ENCODE measurements at places on chromosomes 2 and 18.

DNA sequence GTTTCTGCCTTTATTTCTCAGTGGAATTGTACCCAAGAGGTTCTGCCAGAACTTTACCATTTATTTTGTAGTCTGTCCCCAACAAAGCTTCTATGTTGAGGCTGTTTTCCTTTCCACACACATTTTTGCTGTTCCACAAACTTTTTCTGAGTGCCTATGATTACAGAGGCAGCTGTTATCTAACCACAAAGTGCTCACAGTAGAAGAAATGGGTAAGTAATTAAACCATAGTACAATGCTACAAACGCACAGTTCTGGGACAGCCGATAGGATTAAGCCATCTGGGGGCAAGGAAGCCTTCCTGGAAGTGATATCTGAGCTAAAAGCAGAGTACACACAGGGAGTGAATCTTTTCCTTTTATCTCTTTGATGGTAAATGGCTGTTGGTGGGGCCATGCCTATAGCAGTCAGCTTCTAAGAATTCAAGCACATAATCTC lies 3.9 kb upstream of the MGAT4A start:
- peak; percentile 31 for DNase-seq

GRCh38 chr2:78876316-78876688 lies 149.2 kb upstream of the REG3G start:
- DNase-seq = no peak

GRCh38 chr2:134122610-134123009 lies 131.3 kb upstream of the MGAT5 start:
- DNase-seq = no peak

DNA sequence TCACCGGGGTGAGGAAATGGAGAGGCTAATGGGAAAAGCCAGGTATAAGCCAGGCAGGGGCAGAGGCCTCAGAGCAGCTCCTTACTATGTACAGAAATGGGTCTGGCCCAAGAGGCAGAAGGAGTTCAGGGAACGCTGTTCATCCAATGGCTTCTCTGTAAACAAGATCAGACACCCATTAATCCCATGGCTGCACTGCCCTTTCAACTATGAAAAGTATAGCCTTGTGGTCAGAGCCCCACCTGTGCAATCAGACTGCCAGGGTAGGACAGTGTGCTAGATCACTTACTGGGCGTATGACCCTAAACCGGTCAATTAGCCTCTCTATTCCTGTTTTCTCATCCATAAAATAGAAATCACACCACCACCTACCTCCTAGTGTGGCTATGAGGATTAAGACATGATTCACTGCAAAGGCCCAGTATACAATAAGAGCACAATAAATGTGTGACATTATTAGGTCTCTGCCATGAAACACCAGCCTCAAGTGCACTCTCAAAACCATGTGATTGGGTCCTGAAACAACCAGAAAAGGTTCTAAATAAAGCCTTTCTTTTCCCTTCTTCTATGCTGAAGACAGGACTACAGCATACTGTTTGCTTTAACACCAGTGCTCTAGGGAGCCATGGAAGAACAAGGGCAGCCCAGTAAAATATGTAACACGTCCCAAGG lies 4.4 kb downstream of the ANKRD44 start:
- peak; percentile 26 for DNase-seq

DNA sequence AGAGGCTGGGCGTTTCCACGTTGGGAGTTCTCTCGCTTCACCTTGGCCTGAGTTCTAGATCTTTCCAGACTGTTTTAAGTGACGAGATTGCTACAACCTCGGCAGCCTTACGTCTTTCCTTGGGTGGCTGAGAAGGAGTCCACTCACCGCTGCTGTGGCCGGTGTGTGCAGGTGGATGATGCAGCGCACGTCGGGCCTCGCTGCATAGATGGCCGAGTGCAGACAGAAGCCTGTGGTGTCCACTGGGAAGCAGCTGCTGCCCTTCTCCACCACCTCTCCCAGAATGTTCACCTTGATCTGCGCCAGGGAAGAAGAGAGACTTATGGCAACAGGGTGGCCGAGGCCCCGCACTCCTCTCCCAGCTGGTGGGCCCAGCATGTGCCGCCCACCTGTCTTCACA lies 75.7 kb downstream of the ADD2 start:
- DNase-seq = no peak

DNA sequence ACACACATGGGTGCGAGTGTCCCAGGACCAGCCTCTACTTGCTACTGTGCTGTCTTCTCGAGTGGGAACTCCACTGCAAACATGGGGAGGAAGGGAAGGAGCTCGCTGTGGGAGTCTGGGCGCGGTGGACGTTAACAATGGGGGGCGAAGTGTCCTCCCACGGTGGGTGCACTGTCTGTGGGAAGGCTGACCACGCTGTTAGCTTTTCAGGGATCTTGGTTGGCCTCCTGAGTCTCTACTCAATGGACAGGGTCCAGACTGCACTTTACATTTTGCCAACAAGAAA lies 146.7 kb downstream of the MBP start:
- DNase-seq = no peak

- DNase-seq = no peak
Measured at GRCh38 chr2:235851828-235852525, 316.2 kb downstream of the GBX2 start.

DNA sequence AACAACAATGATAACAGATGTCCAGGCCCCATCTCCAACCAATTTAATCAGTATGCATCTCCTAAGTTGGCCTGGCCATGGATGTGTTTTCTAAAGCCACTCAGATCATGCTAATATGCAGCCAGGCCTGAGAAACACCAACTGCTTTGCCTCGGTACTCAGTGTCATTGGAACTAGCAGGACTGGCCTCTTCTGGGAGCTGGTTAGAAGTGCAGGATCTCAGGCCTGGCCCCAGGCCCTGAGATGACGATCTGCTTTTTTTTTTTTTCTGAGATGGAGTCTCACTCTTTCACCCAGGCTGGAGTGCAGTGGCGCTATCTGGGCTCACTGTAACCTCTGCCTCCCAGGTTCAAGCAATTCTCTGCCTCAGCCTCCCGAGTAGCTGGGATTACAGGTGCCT lies 69.1 kb downstream of the IRS1 start:
- no peak for DNase-seq

DNA sequence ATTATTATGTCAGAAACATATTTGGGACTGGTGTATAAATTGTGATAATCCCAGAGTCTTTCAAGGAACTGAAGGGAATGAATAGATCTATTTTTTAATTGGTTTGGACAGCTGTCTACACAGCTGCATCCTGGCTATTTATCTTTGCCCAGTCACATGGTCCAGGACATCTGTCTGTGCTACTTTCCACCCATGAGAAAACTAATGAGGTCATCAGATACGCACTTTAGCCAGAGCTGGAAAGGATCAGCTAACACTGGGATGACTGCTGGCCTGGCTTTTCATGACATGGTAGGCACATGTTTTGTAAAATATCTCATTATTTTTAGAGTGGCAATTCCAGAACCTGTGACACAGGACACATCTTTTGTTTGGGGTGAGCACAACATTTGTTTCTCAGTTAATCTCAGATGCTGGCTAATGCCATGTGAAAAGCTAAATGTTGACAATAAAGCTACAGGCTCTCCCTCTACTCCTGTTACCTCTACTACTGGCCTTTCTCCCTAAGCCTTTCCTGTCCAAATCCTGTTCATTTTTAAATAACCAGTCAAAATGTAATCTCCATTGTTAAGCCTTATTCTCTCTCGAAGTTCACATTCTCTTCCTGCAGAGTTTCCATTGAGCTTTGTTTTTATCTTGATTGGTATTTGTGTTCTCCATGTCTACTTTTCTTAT lies 500.7 kb downstream of the RIT2 start:
- DNase-seq = no peak

GRCh38 chr18:12283256-12283655 lies 24.8 kb upstream of the TUBB6 start:
- no peak for DNase-seq

DNA sequence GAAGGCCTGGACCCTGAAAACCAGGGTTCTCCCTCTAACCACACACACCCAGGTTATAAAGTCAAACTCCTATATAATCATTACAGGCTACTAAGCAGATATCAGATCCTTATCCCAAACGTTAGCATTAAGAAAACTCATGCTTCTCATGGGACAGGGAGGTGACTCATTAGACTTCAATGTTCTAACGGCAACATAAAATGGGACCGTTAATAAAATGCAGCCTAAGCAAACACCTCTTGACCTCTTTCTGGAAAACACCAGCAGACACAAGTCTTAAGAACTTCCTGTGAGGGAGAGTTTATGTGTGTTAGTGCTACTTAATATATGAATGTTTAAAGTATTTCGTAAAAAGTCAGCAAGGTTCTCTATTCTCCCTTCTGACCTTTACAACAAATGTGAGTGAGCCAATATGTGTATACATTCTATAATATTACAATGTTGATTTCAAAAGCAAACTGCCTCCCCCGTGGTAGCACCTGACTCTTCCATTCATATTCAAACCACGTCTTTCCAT lies 31.7 kb downstream of the LPIN2 start:
- DNase-seq = peak; percentile 77

DNA sequence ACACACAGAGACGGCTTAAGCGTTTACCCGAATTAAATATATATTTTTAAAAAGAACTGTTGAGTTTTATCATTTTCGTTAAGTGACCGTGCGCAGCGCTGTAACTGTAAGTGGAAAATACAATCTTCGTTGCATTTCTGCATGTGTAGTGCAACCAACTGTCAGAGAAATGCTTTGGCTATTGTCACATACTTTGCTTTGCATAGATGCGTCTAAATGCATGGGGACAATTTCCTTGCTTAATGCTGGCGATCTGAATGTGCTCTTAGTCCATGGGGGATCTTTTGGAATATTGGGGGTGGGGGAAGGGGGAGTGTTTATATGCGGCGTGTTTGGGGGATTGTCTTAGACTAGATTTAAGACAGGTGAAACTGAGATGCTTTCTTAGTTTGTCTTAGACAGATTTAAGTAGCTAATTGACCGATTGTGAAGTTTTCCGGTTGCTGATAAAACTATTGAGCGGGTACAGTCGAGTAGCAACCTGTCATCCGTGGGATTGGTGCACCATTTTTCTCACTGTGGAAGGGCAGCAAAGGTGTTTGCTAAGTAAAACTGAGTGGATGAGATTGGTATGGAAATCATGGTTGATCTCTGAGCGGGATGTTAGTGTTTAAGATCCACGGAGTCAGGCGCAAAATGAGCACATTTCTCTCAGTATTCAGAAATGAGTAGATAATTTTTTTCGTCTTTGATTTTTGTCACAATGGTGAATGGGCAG lies 476 bp downstream of the VSNL1 start:
- no peak for DNase-seq

GRCh38 chr2:229429589-229429988 lies 158.5 kb upstream of the PID1 start:
- DNase-seq = no peak

- DNase-seq = no peak
Measured at GRCh38 chr2:146321175-146321574, 1523.7 kb upstream of the ACVR2A start.

DNA sequence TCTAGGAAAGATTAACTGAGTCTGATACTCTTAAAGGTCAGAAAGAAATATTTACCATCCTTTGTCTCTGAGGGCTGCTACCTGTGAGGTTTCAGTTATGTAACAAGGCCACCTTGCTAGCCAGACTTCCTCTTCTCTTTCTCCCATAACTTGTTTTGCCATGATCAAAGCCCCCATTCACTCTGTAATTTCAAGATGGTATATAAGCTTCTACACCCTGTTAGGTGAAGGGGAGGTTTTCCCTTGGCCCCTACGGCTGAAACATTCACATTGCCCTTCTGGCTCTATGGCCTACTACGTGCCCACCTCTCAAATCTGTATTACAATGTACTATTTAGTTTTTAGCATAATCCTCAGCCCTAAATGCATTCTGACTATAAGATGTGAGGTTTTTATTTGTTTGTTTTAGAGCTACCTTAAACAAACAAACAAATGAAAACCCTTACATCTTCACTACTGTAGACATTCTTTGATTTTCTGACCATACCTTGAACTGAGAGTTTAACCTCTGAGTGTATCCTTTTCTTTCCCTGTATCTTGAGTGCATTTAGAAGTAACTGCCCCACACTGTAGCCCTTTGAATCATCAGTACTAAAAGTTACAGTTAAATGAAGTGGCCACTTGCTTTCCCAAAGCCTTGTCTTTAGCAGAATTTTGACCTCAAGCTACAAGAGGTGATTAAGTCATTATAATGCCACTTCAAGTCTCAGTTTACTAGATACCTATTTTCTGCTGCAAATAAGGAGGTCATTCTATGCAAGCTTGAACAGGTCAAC lies 332.2 kb downstream of the SOCS6 start:
- DNase-seq = no peak

DNA sequence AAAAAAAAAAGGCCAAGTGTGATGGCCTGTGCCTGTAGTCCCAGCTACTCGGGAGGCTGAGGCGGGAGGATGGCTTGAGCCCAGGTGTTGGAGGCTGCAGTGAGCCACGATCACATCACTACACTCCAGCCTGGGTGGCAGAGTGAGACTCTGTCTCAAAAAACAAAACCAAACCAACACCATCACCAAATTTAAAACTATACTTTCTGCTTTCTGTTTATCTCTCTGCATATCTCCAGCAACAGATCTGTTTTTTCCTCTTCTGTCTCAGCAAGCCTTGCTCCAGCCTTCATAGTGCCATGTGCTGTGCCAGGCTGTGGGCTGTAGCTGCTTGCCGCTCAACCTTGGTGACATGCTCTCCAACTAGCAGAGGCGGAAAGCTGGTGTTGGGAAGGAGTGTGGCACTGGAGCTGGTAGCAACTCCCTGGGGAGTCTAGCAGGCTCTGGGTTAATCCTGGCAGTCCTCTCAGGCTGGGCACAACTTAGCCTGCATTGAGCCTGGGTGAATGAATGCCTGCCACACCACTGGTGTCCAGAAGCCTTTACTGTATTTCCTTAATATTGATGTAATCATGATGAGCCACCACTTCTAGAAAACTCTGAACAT lies 204.1 kb downstream of the LDLRAD4 start:
- no peak for DNase-seq

DNA sequence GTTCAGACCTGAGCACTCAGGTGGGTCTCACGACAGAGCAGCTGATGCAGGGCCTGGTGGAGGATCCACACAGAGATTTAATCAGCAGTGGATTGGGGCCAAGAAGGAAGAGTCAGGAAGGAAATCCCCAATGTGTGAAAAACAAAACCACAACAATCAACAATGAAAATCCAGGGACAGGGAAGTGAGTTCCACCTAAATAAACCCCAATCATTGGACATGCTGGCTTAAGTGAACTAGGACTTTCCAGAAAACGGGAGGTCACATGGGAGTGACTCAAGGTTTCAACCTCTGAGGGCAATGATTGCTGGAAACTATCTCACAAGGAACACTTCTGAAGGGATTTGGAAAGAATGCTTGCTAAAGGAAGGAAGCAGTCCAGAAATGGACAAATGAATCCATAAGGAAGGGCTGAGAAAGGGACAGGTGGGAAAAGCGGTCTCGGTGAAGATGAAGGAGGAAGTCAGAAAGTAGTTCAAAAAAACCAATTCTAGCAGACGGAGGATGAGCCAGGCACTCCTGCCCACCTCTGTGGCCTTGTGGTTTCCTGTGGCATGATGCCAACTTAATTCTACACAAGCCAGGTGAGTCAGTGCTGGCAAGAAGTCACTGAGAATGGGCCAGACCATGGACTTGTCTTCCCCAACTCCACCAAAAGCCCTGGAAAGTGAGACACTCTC lies 15.4 kb upstream of the XDH start:
- DNase-seq = no peak

Data from CD8-positive, alpha-beta T cell (primary cell).